ENCODE measurements at places on chromosomes 7 and 10.

- DNase-seq, result no peak
Observed at GRCh38 chr10:102230264-102230860, 4.3 kb downstream of the ELOVL3 start.

- DNase-seq, result peak; percentile 41
Observed at GRCh38 chr10:44725404-44725803, 185.7 kb upstream of the TMEM72 start.

DNA sequence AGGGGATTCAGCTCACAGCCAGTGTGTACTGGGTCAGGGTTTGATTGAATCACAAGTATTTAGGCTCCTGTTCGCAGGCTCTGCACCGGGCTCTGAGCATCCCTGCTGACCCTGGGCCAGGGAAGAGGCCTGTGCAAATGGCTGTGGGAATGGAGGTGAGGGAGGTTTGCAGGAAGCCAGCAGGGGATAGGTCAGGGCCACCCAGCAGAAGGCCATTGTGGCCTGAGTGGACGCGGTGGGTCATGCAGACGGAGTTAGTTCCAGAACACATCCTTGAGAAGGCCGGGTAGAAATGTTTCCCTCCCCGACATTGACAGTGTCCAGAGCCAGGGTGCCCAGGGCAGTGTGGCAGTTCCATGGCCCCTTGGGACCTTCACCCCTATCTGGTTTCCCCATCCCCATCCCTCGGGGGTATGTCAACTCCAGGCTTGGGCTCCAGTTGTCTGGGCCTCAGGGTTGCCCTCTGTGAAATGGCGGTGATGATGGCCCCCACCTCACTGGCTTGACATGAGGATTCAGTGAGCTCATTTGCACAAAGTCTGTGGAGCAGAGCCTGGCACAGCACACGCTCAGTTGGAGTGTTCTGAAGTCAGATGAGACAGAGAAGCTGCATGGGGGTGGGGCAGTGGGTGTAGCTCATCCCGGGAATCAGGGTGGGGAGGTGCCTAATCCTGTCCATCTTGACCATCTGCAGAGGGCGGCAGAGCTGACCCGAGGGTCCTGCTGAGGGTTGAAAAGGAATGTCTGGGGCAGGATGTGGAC lies 107.6 kb downstream of the ADCY1 start:
- DNase-seq, result no peak

DNA sequence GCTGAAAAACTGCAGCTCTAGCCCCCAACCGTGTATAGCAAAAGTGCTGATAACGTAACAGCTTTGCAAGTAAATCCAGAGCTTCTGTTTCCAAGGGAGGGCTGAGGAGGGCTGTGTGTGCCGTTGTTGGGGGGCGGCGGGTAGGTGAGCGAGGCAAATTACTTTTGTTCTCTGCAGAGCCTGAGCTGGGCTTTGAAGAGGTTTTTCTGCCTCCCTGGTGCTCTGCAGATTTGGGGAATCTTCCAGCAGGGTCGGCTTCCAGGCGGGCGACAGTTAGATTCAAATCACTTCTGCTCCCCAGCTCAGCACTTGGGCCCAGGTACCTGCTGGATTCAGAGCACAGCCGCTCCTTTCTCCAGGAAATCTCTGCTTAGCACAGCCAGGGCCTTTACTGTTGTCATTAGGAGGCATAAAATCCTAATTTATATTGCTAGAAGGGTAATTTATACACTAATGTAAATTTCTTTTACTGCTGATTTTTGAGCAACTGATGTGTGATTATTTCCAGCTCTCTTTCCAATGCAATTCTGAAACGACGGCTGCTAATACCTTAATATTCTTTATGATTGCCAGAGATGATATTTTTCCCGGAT lies 442.4 kb downstream of the TYW1 start:
- no peak for DNase-seq

DNA sequence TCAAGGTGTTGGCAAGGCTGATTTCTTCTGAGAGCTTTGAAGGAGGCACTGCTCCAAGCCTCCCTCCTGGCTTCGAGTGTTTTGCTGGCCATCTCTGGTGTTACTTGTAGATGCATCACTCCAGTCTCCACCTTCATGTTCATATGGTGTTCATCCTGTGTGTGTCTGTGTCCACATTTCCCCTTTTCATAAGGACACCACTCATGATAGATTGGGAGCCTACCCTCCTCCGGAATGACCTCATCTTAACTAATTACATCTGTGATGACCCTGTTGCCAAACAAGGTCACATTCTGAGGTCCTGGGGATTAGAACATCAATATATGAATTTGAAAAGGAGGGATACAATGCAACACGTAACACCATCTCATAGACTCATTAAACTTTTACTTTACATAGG lies 119.0 kb downstream of the CREB5 start:
- DNase-seq, result no peak

GRCh38 chr7:68671046-68671445 lies 927.2 kb upstream of the AUTS2 start:
- DNase-seq, result no peak
